ENCODE measurements at places on chromosomes 2 and 18.

GRCh38 chr2:51619961-51620360 lies 588.0 kb upstream of the NRXN1 start:
- DNase-seq, result no peak

- DNase-seq, result no peak
Measured at GRCh38 chr2:241226723-241227572, 38.5 kb downstream of the ANO7 start.

- no peak for DNase-seq
Measured at GRCh38 chr2:1140389-1141003, 189.8 kb downstream of the SNTG2 start.

GRCh38 chr2:8571301-8571791 lies 110.5 kb upstream of the ID2 start:
- no peak for DNase-seq

DNA sequence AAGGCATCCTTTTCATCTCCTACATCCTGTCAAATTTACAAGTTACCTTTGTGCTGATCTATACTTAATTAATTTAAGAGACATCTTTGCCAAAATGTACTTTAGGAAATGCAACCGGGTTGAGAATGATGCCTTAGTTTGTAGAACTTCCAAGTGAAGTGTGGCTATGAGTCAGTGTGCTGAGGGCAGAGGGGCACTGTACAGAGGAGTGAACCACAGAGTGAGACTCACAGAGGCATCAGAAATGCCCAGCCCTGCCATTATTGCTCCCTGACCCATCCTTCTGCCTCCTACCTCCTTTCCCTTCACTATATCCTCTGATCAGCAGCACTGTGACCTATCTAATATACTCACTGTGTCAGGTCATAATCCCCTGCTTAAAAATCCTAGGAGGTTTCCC lies 320.1 kb downstream of the LRRTM1 start:
- no peak for DNase-seq

DNA sequence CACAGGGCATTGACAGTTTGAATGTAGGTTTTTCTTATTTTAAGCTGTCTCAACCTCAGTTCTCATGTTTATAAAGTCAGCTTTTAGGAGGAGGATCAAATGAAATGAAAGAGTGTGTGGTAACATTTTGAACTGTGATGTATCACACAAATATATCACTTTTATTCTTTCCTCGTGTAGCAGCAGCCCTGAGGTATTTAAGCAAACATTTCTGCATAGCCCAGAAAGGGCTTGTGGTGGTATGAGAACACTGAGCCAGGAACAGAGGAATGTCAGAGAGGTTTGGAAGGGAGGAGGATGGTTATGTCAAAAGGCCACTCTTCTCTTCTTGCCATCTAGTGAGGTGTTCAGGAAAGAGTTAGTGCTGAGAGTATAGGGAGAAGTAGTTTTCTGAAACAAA lies 150.2 kb downstream of the PARD3B start:
- peak; percentile 46 for DNase-seq

GRCh38 chr2:38037757-38038621 lies 38.0 kb downstream of the CYP1B1 start:
- no peak for DNase-seq

GRCh38 chr2:188077757-188078156 lies 213.9 kb upstream of the GULP1 start:
- no peak for DNase-seq

DNA sequence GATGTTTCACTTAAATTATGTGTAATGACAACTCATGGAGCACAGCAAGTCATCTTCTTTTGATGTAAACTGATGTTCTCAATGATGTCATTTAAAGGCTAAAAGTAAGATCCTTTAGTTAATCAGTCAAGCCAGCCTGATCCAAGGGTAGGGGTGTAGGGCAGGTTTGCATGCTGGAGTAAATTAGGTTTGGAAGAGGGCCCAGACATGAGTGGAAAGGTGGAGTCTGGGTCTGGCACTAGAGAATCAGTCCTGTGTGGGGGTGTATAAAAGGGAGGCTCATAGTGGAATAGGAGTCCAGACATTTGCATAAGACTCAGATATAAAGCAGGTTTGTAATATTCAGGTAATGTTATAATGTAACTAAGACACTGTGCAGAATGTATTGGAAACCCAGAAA lies 88.8 kb upstream of the NYAP2 start:
- no peak for DNase-seq

All from AG09309 (cell line).